ENCODE measurements at places on chromosomes 7 and 10.

- no peak for DNase-seq
Measured at GRCh38 chr7:50428911-50429310, 21.2 kb downstream of the FIGNL1 start.

- no peak for DNase-seq
Measured at GRCh38 chr10:112658900-112659638, 212.1 kb downstream of the VTI1A start.

- no peak for DNase-seq
Measured at GRCh38 chr10:78597796-78598555, 470.8 kb upstream of the ZMIZ1 start.

GRCh38 chr7:134811765-134812164 lies 32.3 kb downstream of the CALD1 start:
- no peak for DNase-seq

DNA sequence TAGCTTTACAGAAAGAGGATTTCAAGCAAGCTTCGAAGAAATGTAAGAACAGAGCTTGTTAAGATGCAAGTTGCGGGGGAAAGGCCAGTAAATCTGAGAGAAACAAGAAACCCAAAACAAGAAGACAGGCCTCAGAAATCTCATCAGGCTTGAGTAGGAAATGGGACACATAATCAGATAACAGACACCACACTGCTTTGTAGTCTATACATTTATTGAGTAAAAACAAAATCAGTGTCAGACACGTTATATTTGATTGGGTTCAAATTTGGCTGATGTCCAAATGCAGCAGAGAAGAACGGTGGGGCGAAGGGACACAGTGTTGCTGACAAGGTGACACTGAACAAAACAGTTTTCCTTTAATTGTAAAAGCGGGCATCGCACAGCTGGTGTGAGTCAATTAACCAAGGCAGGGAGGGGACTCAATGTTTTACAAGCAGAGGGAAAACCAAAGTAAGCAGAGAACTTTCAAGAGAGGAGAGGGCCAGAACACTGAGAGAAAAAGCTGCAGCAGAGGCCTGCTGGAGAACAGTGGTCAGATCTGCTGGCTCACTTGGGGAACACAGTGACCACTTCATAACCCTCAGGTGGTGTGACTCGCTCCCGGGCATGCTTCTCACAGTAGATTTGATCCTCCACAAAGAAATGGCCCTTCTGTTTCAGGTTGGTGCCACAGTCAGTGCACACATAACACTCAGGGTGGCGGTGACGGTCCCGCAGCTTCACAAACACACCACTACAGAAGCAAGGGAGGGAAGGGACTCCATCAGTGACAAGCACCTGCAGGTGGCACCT lies 43.5 kb downstream of the ACSM6 start:
- no peak for DNase-seq

DNA sequence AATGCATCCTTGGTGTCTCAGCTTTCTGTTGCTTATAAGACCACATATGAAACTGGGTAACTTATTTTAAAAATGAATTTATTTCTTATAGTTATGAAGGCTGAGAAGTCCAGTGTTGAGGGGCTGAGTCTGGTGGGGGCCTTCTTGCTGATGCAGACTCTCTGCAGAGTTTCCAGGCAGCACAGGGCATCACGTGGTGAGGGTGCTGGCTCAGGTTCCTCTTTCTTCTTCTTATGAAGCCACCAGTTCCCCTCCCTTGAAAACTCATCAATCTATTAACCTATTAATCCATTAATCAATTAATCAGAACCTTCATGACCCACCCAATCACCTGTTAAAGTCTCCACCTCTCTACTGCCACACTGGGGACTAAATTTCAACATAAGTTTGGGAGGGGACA lies 595.6 kb upstream of the NRP1 start:
- DNase-seq: no peak

DNA sequence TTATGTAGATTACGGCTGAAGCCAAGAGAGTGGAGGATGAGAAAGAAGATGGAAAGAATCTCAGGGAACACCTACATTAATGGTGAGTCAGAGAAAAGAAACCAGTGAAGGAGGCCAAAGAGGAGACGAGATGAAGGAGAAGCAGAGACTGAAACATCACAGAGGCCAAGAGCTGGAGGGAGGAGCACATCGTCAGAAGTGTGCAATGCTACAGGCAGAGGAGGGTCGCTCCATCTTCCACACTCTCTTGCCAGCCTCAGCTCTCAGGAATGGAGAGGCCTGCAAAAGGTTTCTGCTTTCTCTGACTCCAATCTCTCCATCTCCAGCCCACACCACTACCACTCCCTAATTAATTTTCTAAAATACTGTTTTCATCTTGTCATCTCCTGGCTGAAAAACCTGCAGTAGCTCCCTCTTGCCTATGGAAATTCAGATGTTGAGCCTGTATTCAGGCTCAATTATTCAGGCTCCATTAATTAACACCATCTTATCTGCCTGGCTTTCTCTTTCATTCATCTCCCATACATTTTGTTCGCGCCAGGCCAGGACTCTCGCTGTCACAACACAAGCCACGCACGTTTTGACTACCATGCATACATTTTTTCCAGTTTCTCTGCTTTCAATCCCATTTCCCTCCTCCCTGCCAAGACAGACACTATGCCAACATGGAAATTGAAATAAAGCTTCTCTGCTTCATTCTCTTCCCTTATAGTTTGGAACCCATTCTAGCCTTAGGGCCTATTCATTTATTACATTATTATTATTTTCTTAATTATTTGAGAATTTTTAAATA lies 165.8 kb downstream of the INHBA start:
- DNase-seq: no peak

DNA sequence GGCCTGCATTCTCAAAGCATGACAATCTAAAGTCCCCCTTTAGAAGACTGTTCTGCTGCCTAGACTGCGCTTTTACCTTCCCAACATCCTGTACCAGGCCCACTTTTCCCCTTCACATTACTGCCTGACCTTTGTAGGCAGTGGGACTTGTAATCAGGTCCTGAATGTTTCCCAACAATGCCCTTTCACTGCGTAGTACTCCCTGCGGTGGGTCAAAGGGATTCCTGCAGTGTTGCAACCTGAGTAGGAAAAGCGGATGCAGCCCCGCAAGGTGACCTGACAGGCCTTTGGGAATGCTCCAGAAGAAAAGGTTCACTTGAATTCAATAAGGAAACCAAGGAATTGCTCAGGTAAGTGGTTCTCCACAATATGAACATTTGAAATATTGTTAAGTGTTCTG lies 4.9 kb upstream of the TCAF1 start:
- no peak for DNase-seq

DNA sequence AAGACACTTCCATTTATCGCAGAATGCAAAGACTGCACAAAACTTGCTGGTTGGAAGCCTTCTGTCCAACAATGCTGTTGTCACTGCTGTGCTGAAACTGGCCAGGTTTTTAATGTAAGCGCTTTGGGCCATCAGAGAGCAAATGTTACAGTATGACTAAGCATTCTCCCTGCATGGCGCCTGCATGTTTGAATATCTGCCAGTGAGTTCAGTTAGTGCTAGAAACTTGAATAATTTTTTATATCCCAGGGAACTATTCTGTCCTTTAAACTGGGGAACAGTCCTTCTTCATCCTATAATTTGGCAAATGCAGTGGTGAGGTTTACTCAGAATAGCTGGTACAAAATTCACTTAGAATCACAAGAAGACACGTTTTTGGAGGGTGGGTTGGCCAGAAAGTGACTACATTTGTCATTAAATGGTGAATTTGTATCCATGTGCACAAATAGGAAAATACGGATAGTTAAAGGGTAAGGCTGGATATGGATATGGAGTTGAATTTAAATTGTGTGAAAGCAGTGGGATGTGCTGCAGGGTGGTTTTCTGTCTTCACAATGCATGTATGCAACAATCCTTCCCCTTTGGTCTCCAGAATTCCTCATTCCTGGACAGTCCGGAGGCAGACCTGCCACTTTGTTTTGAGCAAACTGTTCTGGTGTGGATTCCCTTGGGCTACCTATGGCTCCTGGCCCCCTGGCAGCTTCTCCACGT lies 1.7 kb downstream of the ABCC2 start:
- no peak for DNase-seq

- DNase-seq: no peak
Measured at GRCh38 chr7:119482209-119482608, 790.8 kb upstream of the KCND2 start.

DNA sequence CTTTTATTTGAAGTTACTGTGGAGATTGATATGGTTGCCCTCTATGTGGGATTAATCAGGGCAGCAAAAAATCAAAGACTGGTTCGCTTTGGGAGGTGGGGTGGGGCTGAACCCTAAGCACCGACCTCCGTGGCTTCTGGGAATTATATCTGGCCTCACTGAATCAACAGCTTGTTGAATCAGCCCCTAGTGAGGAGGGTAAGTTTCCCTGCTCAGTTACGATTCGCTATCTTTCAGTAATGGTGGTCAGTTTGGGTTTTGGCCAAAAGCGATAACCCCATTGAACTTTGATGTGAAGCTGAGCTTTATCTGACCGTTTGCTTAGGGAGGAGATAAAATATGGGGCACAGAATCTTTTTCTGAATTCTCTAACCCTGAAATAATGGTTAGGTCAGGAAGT lies 16.6 kb upstream of the ARPC1A start:
- DNase-seq: no peak

- DNase-seq: no peak
Measured at GRCh38 chr10:113543107-113543955, 9.5 kb upstream of the HABP2 start.
